ENCODE measurements at places on chromosomes 2 and 18.

DNA sequence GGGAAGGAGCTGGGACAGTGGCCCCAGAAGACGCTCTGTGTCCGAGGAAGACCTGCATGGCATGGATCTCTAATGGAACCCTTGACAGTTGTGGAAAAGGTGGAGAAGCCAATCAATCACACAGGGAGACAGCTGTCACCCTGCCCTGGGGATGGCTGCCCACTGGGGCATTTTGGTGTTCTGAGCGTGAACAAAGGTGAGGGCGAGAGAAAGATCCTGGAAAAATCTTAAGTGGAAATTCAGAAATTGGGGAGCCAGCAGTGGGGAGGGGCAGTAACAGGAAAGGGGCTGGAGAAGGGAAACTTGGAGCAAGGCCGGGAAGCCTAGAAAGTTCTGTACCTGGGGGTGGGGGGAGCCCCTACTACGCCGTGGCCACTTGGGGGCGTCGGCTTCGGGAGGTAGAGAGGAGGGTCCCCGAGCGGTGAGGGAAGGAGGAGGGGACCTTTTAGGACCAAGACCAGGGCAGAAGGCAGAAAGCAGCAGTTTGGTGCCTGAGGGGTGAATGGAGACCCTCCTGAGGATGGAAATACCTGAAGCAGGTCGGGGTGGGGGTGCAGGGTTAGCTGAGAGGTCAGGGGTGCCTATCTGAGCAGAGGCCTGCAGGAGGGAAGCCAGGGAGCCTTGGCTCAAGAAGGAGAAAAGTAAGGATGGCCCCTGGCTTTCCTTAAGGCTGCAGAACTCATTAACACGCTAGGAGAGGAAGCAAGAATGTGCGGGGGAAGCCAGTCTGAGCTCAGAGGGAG lies 30.0 kb downstream of the NGEF start:
- DNase-seq, result no peak

DNA sequence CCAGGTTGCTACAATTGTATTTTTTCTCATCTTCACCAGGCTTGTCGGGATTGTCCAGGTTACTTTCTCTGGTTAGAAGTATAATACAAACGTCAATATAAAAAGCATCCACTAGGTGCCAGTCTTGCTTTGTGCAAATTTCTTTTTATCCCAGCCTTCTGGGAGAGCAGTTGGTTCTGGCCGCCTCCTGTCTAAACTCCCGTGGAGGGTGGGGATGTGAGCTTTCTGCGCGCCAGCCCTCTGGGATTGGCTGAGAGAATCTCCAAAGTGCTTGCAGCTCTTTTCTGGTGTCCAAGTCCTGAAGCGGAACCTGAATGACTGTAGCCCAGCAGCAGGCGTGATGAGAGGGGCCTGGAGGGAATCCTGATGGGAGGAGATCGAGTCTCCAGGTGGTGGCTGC lies 22.4 kb upstream of the TOGARAM2 start:
- DNase-seq, result peak; percentile 70

DNA sequence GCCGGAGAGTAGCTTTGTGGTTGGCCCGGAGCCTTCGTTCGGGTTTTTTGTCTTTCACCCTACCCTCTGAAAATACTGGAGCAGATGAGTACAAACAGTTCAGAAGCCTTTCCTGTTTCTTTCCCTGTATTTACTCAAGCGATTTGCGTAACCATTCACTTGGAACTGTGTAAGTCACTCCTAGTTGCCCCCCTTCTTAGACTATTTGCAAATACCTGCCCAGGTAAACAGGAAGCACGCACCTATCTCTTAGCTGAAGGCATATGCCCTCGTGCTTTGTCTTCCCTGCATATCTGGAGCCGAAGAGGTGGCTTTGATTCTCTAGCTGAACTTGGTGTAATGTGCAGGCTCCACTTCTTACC lies 1.4 kb downstream of the KCNS3 start:
- no peak for DNase-seq

DNA sequence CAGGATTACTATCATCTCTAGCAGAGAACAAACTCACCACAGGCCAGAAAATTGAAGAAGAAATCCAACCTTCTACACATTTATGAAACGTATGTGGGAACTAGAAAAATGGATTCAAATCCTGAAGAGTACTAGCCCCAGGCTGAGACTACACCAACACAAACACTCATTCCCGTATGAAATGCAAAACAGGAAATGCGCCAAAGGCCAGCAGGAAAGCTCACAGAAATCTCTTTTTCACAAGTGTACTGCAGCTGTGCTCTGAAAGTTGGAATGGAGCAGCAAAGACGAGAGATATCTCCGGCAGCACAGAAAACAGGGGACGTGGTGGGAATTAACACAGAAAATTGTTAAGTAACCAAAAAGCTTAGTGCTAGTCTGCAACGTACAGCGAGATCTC lies 913.5 kb downstream of the TDRD15 start:
- peak; percentile 7 for DNase-seq

- peak; percentile 48 for DNase-seq
These were observed 158.6 kb downstream of the HNMT start for GRCh38 chr2:138122891-138123290.

DNA sequence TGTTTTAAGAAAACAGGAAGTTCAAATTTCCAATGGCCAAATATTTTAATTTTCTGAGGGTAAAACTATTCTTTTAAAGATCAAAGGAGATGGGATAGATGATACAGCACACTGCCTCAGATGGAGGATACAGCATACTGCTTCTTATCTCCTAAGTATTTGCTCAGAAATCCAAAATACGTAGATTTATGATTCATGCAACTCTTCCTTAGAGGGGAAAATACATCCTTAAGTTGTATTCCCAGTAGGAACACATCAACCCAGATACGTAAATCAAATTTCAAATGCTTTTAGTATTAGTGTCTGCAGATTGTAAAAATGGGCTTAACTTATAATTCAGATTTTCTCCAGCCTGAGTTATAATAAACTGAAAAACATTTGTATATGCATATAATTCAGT lies 235.2 kb downstream of the ZNF385B start:
- DNase-seq, result no peak

- DNase-seq, result no peak
These were observed 383.0 kb upstream of the DCC start for GRCh38 chr18:51957001-51957400.

- no peak for DNase-seq
These were observed 64.7 kb downstream of the RAPH1 start for GRCh38 chr2:203470371-203470770.

- DNase-seq, result peak; percentile 69
These were observed 70.1 kb downstream of the NABP1 start for GRCh38 chr2:191748059-191748461.

DNA sequence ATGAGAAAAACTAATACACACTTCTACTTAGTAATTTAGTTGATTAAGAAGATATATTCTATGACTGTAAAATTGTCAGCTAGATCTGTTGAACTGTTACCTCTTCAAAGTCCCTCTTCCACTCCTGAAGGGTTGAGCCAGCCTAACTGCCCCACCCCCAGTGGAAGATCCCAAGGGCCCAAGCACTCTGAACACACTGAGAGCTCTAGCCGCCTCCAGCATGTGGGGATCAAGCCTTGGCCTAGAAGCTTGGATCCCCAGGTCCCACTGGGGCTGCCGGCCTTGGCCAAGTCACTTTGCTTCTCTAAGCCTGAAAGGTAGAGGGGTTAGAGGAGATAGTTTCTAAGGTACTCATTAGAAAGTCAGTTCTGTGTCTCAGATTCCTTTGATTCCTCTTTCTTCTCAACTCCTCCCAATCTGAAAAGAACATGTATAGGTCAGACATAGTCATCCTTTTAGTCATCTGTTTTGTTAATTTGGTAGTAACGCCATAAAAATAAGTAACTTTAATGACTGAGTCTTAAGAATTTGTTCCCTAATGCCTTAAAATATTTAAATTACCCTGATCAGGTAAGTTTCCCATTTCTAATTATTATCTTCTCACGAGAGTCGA lies 5.6 kb downstream of the CPSF3 start:
- DNase-seq, result no peak

GRCh38 chr2:56390644-56391043 lies 206.9 kb downstream of the CCDC85A start:
- peak; percentile 17 for DNase-seq

All from M059J (cell line).